ENCODE measurements at places on chromosomes 6 and 20.

DNA sequence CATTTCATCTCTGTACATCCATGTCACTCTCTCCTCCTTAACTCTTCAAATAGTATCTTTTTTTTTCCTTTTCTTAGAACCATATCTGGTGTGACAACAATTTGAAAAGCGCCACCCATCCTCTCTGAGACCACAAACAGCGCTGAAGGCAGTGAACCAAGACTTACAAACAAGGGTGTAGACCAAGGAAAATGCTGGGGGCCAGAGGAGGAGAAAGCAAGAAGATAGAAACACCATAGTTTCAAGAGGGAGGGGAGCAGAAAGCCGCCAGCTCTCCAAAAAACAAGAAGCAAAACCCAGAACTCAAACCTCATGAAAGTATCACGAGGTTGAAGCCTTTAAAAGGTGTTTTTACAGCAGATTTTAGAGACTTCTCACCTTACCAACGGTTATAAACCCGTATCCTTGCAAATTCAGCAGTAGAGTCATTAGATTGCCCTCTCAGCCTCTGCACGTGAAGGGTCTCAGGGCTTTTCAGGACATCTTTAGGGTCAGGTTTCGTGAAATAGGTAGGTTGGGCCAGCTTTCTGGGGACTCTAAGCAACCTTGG is 13.3 kb upstream of the RIPOR2 start:
- no peak for DNase-seq

GRCh38 chr6:115932481-115932880 is 128.2 kb downstream of the FRK start:
- no peak for DNase-seq

- DNase-seq: no peak
These were observed 502.4 kb upstream of the PTCHD4 start for GRCh38 chr6:48613231-48613949.

DNA sequence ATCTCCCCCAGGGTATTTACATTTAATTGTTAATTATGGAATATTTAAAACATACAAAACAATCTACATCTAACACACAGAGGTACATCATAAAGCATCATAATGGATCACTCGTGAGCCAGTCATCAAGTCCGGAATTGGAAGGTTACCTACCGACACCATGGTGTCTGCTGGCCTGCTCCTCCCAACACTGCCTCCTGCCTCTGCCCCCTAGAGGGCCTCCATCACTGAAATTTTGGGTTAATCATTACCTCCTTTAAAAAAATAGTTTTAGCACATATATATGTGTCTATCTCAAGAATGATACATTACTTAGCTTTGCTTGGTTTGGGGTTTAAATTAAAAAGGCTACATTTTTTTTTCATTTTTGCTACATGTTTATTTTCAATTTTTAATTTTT is 114.6 kb upstream of the PDE10A start:
- no peak for DNase-seq

DNA sequence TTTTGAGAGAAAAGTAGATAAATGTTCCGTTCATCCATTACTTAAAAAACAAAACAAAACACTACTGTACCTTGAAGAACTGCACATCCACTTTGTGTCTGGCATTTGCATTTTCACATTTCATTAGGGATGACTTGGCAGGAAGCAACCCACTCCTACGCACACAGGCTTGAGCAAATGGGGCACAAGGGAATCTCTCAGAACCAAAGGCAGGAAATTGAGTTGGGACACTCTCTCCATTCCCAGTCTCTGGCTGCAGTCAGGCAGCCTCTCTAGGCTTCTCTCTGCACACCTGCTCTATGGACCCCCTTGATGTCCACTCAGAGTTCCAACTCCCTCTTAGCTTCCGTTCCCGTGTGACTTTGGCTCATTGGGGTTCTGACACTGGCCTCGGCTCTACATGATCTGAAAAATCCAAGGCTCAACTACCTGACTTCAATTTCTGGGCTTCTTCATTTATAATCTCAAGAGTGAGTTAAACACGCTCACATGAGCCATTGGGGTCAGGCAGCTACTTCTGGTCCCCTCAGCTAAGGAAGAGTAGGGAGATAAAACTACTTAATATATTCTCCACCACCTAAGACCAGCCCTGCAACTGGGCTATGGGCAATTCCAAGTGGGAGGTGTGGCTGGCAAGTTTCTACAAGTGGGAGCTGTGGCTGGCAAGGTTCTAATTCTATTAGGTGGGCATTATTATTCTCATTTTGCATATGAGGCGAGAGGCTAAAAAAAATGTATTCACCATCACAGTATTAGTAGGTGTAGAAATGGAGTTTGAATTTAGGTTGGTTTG is 251.9 kb downstream of the SOD2 start:
- no peak for DNase-seq

GRCh38 chr6:41008011-41008410 is 31.0 kb downstream of the UNC5CL start:
- no peak for DNase-seq

DNA sequence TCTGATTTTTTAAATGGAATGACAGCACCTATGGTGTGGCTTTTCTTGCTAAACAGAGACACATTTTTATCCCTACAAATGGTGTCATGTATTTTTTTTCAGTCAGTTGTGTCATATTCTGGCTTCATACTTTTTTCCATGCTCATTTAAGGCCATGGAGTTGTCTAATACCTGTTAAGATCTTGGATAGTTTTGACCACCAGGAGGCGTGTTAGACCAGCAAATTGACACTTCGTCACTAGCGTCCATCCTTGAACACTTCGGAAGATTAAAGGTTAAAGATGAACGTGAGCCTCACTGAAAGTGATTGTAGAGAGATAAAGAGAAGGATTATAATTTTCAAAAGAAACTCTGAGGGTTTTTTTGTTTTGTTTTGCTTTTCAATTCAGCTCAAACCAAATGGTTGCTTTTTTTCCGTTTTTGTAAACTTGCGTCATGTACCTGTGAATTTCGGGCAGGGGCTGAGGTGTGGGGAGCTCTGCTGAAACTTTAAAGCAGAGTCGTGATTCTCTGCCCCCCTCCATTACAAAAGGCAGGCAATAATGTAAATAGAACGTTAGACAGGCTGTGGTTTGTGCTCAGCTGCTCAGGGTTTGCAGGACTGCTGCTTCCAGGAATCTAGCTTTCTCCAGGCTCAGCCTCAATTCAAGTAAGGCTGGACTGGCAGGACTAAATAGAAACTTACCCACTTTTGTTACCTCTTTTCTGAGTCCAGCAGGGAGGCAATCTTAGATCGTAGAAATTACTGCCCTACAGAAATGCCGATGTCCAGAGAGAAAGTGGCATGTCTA is 245.1 kb downstream of the FOXA2 start:
- no peak for DNase-seq

DNA sequence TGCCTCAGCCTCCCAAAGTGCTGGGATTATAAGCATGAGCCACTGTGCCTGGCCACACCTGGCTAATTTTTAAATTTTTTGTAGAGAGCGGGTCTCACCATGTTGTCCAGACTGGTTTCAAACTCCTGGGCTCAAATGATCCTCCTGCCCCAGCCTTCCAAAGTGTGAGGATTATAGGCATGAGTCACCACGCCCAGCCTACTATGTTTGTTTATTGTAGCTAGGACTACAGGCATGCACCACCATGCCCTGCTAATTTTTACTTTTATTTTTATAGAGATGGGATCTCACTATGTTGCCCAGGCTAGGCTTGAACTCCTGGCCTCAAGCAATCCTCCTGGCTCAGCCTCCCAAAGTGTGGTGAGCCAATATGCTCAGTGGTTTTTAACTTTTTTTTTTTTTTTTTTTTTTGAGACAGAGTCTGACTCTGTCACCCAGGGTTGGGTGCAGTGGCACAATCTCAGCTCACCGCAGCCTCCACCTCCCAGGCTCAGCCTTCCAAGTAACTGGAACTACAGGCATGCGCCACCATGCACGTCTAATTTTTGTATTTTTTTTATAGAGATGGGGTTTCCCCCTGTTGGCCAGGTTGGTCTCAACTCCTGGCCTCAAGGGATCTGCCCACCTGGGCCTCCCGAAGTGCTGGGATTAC is 12.0 kb upstream of the DDX43 start:
- no peak for DNase-seq

DNA sequence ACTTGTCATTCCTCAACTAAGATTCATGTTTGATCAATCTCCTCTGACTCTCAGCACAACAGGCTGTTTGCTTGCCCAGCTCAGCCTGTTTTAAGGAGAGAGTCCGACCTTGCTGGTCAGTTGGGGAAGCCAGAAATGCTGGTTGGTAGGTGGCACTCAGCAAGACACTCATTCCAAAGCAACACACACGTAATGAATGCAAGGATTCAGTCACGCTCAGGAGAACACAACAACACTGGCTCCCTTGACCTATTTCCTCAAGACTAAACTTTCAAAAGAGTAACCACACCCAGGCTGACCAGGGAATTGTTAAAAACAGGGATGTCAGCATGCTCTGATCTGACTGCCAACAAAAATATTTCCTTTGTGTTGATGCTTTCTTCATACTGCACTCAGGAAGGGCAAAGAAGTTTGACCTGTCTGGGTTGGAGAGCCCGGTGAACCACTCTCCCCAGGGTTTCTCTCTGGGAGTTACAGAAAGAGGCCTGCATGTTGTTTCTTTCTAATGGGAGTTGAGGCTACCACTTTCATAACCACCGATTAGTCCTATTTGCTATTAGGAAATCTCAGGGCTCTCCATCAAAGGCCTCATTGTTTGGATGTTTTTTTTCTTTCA is 25.6 kb upstream of the PREP start:
- no peak for DNase-seq

DNA sequence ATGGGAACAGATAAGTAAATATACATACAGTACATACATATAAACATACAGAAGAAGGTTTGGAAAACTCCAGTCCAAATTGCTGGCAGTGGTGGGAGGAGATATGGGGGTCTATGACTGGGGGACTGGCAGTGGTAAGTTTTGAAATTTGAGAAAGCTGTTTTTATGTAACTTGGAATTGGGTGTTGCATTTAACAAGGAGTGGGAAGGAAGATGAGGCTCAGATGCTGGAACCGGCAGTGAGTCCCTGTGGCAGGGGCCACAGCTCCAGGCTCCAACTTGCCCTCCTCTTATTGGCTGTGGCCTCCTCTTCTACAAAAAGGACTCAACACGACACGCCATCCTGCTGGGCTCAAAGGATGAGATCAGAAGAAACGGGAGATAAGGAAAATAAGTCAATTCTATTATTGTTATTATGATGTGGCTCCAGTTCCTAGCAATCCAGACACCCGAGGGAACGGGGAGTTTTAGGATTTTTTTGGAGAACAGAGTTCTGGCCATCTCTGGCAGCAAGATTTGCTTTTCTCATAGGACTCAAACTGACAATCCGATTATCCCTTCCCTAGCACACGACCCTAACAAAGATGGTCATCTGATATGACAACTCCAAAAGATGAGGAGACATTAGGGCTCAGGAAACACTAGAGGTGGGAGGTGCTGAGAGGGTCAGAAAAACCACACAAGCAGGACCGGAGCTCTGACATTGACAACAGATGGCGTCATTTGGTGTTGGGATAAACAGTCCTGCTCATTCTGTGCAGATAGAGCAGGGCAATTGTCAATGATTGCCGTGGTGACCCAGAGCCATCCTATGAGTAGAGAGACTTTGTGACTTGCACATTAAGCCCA is 6.0 kb upstream of the TGM2 start:
- DNase-seq: no peak

DNA sequence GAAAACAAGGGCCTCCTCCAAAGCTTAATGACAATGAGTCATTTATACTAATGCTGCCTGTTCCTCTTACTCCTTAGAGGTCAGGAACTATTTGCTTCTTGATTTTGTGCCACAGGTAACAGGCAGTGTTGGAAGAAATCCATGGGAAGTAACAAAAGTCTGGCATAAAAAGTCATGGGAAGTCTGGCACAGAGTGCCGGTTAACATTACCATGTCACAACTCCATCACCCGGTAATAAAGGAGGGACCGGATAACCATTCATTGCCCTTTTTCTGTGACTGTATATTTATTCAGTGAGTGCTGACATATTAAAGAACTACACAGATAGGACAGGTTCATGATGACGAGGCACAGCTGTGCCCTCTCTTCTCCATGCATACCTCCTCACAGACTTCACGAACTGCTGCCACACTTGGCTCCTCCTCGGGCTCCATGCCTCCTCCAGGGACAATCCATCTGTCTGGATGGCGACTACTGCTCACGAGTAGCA is 50.9 kb downstream of the NUDT3 start:
- no peak for DNase-seq

DNA sequence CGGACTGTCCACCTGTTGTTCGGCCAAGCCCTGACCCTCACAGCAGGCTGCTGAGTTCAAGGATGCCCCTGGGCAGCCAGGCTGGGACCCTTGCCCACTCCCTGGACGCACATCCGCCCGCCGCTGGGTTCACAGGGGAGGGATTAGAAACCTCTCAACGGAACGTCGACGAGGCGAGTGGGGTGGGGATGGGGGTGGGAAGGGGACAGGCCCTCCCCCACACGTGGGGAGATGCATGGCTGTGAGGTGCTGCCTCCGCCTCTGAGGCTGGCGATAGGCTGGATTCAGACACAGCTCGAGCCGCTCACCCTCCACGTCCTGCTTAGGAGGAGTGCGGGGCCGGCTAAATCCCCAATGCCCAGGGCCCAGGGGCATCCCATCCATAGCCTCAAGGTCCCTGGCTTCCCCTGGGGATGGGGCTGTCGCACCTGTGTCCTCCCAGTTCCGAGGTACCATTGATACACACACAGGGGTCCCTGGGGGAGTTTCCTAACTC is 90.6 kb upstream of the BHLHE23 start:
- peak; percentile 13 for DNase-seq
